ENCODE measurements at places on chromosomes 3 and 15.

DNA sequence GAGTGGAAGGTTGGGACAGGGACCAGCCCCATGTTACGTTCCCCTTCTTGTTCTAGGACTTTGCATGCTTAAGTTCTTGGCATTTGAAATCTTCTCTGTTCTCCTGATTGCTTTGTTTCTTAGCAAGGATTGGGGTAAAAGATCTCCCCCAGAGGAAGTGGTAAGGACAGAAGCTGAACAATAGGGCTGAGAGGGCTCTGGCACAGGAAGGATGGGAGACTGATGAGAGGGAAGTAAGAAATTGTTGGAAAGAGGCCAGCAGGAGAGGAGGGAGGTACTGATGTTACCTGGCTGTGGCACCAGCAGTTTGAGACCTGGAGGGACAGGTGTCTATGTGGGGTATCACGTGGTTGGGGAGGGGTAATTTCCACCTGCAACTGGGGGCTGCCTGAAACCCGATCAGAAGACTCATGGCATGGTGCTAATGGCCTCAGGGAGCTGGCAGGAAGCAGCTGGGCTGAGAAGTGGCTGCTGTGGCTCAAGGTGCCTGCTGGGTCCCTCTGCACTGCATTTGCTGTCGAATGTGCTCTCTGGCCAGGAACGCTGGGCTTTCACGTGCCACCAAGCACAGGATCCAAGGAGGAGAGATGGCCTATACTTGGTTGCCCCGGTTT lies 108.4 kb downstream of the LSM3 start:
- DNase-seq: no peak

GRCh38 chr3:45562027-45562426 lies 32.5 kb upstream of the LIMD1 start:
- DNase-seq: no peak

GRCh38 chr3:99253963-99254355 lies 352.5 kb upstream of the DCBLD2 start:
- DNase-seq: no peak

GRCh38 chr3:130395916-130396315 lies 50.4 kb downstream of the COL6A5 start:
- no peak for DNase-seq

- DNase-seq: no peak
These were observed 28.0 kb upstream of the RAB11A start for GRCh38 chr15:65841121-65841930.

- DNase-seq: no peak
These were observed 97.2 kb downstream of the CLDN1 start for GRCh38 chr3:190224863-190225692.

DNA sequence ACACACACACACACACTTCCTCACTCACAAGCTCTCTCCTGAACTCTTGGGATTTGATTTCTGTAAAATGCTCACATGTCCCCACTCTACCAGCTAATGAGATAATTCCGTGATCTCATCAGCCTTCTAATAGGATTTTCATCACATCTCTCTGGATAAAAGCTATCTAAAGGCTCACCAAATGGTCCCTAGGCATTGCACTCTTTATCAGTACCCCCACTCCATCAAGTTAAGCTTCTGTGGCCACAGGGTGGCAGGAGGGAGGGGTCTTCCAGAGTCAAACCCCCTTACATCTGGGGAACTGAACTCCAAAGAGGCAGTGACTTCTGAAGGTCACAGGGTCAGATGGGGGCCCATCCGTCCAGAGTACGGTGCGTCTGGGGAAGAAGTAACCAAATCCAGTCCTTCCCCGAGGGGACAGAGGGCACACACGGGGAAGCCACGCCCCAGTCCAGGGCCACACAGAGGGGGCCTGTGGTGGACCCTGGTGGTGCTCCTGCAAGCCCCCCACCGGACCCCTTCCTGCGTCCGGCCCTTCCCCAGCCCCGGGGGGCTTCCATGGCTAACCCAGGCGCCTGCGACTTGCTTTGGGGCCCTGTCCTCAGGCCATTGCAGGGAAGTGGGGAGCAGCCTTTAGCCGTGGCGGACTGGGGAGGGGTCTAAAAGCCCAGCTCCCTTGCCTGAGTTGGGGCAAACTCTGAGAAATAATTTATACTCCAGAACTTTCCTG lies 25.5 kb downstream of the CPN2 start:
- DNase-seq: no peak

DNA sequence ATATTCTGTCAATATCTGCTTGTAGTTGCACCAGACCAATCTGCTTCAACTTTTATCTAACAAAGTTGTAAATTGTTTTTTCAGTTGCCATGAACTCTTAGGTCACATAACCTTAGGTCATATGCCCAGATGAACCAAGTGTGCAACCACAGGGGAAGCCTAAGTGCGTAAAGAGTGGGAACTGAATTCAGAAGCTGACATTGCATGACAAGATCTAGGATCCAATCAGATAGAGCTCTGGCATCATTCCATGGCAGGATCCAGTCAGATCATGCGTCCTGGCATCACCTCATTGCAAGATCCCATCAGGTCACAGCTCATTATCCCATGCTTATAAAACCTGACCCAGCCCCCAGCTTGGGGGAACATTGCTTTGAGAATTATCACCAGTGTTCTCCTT lies 18.9 kb upstream of the IFT57 start:
- no peak for DNase-seq

DNA sequence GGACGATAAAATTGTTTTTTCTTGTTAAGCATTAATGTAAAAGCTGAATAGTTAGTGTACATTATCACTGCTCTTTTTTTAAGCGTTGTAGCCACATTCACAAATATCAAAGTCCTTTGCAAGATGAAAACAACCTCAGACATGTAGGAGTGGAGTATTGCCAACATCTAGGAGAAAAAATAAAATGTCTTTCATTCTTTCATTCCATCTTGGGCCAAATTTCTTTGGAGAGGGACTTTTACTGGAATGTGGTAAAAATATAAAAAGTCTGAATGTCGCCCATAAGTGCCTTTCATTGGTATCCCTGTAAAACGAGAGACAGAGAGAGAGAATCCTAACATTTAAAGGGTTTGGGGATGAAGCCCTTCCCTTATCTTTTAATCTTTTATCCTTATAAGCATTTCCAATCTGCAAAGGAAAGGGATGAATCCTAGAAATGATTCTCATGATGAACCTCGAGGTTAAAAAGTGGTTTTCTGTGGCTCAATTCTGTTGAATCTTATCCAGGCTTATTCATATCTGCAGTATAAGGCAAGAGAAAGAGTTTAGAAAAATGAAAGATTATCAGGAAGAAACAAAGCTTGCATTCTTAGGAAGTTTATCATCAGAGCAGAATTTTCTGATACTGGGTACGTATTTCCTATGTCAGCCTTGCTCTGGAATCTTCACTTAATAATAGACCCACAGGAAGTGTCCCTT lies 1031.7 kb downstream of the MCTP2 start:
- DNase-seq: no peak

DNA sequence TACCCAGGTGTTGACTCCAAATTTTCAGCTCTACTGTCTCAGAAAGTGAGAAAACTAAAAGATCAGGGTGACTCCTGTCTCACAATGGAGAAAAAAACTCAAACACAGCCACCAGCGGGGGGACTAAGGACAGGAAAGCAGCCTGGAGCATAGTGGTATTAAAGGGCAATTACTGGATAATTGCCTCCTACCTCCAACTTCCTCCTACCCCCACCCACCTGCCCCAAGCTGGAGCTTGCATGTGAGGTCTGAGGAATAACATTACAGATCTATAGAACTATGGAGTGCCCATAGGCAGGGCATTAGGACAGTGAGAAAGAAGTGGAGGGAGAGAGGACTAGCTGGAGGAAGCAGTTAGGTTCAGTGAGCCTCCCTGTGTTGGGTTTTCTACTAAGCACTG lies 2.7 kb upstream of the PCCB start:
- DNase-seq: no peak

DNA sequence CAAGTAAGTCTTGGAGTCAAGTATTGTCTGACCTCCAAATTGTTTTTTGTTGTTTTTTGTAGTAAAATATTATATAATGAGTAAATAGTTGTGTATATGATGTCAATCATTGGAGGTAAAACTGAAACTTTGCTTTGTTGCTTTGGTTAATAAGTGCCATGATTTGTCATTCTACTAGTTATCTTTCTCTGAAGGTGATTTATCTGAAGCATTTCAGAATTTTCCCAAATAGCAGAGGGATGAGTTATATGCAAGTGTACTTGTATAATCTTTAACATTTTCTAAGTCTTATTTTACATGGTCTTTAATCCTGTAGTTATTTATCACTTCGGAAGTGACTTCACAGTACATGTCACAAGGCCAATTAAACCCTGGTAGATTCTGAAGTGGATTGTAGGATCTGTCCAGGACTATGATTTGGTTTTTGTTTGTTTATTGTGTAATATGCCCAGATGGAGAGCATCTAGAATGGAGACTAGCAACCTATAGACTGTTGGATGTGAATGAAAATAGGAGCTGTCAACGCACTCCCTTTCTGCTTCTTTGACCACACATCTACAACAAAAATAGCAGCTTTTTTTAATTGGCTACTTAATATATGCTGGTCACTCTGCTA lies 93.1 kb upstream of the SAMMSON start:
- no peak for DNase-seq

DNA sequence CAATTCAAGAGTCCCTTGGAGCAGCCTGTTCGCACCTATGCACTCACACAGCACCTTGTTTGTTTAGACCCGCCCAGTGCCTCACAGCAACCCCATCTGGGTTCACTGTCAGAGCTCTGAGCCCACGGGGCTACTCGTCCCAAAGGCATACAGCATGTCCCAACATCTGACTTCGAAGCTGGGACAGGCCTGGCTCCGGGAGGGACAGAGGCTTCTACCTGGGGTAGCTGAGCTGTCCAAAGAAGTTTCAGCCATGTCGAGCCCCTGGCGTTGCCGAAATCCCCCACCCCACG lies 28.6 kb upstream of the CYP11A1 start:
- DNase-seq: no peak

GRCh38 chr3:134378818-134379217 lies 4.6 kb upstream of the AMOTL2 start:
- no peak for DNase-seq

- no peak for DNase-seq
These were observed 40.2 kb downstream of the DPH6 start for GRCh38 chr15:35505809-35506208.

DNA sequence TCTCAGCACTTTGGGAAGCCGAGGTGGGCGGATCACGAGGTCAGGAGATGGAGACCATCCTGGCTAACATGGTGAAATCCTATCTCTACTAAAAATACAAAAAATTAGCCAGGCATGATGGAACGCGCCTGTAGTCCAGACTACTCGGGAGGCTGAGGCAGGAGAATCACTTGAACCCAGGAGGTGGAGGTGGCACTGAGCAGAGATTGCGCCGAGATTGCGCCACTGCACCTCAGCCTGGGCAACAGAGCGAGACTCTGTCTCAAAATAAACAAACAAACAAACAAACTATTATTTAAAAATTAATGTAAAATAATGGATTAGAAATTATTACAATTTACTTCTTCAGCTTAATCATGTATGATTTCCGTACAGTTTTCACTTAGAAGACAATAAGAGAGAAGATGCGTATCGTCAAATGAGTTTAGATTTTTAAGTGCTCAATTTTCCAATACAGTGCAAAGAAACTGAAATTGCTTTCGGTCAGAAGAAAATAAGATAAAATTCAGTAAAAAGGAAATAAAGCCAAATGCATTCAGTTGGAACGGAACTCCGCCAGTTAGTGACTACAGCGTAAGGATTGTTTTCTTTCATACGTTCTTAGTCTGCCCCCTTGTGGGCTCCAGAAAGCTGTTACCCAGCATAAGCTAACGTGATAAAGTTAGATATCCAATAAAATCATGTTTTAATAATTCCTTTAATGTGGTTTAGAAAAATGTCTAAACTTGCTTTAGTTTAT lies 24.8 kb downstream of the AADAC start:
- DNase-seq: no peak

DNA sequence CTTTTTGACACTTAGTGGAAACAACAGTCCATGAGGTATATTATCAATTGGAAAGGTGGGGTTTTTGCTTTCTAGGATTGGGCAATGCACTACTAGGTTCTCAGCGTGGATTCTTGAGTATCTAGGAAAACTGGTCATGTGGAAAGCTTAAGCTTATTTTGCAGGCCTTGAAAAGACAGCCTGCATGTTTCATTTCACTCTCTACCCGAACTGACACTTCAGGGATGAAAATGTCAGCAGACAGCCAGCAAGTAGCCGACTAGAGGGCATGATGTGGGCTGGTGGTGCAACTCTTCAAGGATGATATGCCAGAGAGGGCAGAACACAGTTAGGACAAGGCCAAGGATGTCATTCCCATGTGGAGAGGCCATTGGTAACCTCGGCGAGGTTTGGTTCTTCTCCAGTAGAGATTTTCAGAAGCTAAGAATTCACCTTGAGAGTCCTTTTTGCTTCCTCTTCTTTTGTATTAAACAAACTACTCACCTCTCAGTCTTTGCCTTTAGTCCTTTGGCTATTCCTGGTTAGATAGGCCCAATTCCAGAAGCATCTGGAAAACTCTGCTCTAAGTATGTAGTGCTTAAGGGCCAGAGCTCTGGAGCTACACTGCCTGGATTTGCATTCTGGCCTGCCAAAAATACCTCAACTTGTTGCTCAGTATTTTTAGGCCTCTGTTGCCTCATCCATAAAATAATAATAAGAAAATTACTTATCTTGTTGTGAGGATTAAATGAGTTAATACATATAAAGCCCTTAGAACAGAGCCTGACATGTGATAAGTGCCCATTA lies 17.9 kb downstream of the LPP start:
- no peak for DNase-seq

All from amygdala (tissue), 56 donors.